ENCODE measurements at places on chromosomes 6 and 20.

DNA sequence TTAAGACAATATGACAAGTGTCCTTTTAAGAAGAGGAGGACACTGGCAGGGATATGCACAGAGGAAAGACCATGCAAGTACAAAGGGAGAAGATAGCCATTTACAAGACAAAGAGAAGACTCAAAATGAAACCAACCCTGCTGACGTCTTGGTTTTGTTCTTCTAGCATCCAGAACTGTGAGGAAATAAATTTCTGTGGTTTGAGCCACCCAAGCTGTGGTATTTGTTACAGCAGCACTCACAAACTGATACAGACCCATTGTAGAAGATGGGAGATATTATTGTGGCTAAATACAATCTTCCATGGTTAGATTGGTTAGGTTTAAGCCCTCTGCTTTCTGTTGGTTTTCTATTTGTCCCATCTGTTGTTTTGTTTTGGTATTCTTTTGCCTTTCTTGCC, 88.6 kb upstream of the SLC35F1 start:
- no peak for DNase-seq

- no peak for DNase-seq
These were observed 235.5 kb downstream of the SYNDIG1 start for GRCh38 chr20:24704899-24705298.

GRCh38 chr6:125255201-125255600, 46.6 kb downstream of the HDDC2 start:
- DNase-seq, result peak; percentile 29

GRCh38 chr20:61719691-61720347, 345.9 kb downstream of the TAF4 start:
- no peak for DNase-seq

- peak; percentile 95 for DNase-seq
These were observed 20.9 kb downstream of the MAP1LC3A start for GRCh38 chr20:34579191-34579978.

Measured in GM23248 (cell line).